ENCODE measurements at places on chromosomes 7 and 10.

- no peak for DNase-seq
Observed at GRCh38 chr7:100822236-100823139, 4.8 kb downstream of the EPHB4 start.

GRCh38 chr7:133429371-133429770 is 176.5 kb downstream of the EXOC4 start:
- DNase-seq, result no peak

DNA sequence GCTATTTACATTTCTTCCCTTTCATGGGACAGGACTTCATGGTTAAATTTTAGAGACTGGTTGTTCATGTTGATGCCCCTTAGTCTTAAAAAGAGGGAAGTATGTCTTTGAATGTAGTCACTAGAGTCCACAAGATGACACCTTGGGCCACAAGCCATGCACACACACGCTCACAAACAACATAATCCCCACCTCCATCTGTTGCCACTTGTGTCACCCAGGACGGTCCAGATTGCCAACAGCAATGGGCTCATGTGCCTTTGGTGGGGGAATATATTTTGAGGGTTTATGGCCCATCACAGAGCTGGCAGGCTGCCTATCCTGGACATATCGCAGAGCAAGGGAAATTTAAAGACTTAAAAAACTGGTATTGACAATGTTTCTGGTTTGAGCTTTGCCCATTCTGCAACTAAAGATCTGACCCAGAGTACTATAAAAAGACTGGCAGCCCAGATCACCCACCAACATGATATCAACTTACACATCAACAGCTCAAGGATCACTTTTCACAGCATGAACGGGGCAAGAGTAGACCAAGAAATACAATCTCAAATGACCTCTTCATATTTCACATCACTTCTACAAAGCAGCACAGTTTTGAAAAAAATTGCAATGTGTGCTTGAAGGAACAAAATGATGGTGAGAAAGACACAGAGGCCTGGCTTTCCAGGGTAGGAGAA is 50.5 kb downstream of the STRA8 start:
- no peak for DNase-seq

DNA sequence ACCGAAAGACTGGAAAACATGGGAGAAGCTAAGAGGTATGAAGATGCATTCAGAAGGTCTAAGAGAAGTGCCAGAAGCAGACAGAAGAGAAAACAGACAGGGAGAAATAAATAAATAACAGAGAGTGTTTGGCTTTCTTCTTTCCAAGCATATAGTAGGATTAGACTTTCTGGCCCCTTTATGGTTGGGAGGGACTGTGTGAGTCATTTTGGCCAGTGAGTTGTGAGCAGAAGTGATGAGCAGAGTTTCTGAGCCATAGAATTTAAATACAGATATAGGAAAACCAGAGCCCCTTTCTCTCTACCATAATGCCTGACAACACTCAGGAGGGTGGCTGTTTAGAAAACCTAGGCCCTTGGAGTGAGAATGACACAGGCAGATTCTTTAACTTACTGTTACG is 171.0 kb downstream of the PPP1R17 start:
- no peak for DNase-seq

- peak; percentile 85 for DNase-seq
Observed at GRCh38 chr7:601595-602340, 82.1 kb upstream of the PDGFA start.

DNA sequence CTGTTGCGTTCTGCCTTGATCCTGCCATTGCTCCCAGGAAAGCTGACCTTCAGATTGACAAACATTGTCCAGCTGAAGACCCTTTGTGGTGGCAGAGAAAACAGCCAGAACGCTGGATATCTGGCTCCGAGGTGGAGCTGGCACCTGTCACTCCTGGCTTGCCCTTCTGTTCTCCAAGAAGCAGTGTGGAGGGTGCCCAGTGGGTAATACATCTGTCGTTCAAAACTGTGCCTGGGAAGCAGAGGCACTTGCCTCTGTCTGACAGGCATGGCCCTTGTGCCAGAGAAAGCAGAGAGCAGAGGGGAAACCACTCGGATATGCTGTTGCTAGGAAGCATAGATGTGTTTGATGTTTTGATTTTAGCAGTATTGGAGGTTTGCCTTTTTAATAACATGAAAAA is 231.4 kb downstream of the BMPER start:
- no peak for DNase-seq

DNA sequence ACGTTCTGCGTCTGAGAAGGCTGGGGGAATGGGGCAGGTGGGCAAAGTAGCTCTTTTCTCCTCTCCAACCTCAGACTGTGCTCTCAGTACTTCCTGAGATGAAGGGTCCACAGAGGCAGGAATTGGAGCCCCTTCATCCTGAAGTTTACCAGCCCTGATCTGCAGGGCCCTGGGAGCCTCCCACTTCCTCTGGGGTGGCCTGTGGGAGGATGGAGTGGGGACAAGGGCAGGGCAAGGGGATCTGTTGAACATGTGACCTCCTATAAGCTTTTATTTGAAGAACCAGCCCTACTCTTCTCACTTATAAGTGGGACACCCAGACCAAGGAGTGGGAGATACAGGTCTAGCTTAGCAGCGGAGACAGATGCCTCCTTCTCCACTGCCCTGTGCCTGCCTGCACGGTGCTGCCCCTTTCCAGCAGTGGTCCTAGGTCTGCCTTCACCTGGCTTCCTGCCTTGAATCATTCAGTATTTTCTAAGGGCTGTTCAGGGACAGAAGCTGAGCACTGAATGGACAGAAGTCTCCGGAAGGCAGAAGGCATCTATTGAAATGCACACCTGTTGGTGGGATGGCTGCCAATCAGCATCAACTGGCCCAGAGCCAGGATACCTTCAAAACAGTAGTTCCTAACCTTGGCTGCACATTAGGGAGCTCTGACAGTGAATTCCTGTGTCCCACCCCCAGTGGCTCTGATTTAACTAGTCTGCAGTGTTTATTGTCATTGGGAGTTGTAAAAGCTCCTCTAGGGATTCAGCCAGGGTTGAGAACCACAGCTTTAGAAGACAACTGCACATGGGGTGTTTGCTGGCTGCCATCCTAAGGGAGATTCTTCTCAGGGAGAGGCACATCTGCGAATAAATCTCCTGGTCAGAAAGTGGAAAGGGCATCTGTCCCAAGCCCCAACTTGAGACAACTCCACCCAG is 2.7 kb upstream of the ARHGAP22 start:
- DNase-seq, result no peak

GRCh38 chr10:23432166-23432565 is 6.7 kb upstream of the OTUD1 start:
- no peak for DNase-seq

- no peak for DNase-seq
Observed at GRCh38 chr10:51699145-51699474, 285 bp downstream of the CSTF2T start.

- DNase-seq, result no peak
Observed at GRCh38 chr7:39507866-39508551, 58.2 kb upstream of the YAE1 start.

DNA sequence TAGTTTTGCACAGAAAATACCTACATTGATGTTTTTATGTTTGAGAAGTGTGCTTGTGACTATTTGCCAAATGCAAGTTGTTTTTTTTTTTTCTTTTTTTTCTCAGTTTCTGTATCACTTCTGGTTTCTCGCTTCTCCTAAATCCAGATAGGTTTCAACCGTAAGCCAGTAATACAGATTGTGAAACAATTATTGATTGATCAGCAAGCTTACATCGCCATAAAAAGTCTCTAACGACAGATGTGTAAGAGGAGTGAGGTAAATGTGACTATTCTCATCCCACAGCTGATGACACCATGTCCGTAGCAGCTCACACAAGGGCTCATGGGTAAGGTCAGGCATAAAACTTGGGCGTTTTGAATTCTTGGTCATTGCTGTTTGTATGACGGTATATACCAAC is 202.8 kb upstream of the AKR1E2 start:
- no peak for DNase-seq
